Nucleus accumbens (tissue), 56 donors: ENCODE measurements at places on chromosomes 4 and X.

GRCh38 chr4:99205153-99205979, 13.7 kb downstream of the ADH6 start:
- no peak for DNase-seq

- no peak for DNase-seq
Measured at GRCh38 chr4:3766785-3767569, 792 bp downstream of the ADRA2C start.

DNA sequence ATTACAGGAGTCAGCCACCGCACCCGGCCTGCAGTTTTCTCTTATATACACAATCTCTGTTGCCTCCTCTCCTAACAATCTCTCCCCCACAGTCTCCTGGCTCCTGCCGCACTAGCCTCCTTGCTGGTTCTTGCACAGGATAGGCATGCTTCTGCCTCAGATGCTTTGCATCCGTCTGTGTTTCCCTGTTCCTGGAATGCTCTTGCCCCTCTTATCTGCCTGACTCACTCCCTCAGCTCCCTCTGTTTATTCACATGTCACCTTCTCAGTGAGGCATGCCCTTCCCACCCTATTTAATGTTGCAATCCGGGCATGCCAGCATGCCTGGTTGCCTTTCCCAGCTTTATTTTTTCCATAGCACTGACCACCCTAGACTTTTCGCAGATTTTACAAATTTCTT, 161.9 kb downstream of the PHF8 start:
- DNase-seq, result no peak

DNA sequence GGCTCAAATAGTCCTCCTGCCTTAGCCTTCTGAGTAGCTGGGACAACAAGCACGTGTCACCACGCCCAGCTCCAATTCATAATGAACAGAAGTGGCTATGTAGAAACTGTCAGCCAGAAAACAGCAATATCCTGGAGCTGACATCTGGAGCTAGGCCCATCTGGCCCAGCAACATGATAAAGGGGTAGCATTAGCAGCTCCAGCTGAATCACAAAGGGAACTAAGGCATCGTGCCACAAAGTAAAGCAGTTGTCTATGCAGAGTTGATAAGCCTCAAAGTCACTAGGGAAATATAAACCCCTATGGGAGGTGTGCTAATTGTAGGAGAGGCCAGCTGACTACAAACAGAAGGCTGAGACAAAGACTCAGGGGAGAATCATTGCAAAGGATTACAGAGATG, 270.5 kb upstream of the GPC4 start:
- DNase-seq, result no peak

DNA sequence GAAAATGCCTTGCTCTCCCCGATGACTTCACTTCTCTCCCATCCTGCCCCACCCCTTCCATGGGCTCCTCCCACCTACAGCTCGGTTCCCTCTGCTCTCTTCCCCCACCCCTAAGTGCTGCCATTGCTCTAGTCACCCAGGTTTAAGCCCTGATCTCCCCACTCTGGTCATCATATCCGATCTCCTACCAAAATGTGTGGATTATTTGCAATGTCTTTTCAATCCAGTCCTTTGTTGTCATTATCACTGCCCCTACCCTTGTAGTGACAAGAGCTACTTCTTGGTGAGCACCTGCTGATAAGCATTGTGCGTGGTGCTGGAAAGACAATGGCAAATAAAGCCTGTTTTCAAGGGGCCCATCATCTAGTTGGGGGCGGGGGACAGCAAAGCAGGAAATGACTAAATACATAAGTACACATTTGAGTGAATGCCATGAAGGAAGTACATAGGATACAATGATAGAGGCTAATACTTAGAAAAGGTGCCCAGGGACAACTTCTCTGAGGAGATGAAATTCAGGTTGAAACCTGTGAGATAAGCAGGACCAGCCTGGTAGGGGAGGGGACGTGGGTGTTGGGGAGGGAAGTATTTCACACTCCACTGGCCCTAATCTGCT, 63.8 kb downstream of the DLG3 start:
- no peak for DNase-seq

- DNase-seq, result no peak
Measured at GRCh38 chr4:74038086-74038424, 434 bp downstream of the CXCL3 start.

DNA sequence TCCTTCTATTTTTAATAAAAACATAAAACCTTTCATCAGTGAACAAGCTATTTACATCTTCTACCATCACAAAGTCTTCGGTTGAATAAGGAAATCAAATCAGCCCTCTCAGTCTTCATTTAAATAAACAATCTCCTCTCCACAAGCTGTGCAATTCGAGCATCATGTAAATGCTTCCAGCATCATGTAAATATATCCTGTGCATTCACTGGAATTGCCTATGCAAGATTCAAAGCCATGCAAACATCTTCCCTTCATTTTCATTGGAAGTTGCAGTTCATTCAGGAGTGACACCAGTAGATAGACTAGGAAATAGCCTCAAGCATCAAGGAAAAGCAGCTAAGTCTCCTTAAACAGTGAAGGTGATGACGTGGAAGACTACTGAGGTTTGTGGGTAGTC, 77.7 kb upstream of the PCDH19 start:
- DNase-seq, result no peak

DNA sequence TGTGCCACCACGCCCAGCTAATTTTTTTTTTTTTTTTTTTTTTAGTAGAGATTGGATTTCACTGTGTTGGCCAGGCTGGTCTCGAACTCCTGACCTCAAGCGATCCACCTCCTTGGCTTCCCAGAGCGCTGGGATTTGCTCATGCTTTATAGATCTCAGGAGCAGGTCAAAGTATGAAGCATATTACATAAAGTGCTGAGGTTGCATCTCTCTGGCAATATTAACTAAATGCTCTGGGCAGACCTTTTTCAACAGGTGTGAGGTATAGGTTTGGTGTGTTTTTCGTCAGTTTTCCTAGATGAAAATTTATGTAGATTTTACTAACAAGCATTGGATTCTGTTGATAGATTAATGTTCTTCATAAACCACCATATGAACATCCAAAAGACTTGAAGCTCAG, 19.3 kb upstream of the GCNA start:
- DNase-seq, result no peak

- DNase-seq, result no peak
Measured at GRCh38 chrX:15465347-15465746, 27.8 kb downstream of the PIR start.

GRCh38 chr4:29310252-29310651, 1409.9 kb upstream of the PCDH7 start:
- DNase-seq, result no peak

GRCh38 chr4:100189820-100190642, at the start of gene DDIT4L:
DDIT4L (minus strand) TSS chr4:100190468; CDS start chr4:100189983, 485 bp downstream.
- no peak for DNase-seq

- no peak for DNase-seq
Measured at GRCh38 chrX:16804923-16805464, 18.7 kb downstream of the TXLNG start.

- DNase-seq, result no peak
Measured at GRCh38 chr4:55001538-55001937, 123.9 kb downstream of the KDR start.

GRCh38 chrX:1535241-1536041, 1.5 kb downstream of the P2RY8 start:
- DNase-seq, result no peak
